ENCODE measurements at places on chromosomes 12 and 14.

DNA sequence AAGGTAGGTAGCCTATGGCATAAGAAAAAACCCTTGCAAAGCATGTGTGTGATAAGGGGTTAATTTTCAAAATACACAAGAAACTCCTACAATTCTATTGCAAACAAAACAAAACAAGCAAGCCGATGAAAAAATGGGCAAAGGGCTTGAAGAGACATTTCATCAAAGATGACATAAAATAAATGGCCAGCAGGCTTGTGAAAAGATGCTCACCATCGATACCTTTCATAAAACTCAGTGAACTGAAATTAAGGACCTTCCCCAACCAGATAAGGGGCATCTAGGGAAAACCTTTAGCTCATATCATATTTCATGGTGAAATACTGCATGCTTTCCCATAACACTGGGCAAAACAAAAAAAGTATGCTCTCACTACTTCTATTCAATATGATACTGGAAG lies 131.2 kb downstream of the PPM1H start:
- no peak for DNase-seq

DNA sequence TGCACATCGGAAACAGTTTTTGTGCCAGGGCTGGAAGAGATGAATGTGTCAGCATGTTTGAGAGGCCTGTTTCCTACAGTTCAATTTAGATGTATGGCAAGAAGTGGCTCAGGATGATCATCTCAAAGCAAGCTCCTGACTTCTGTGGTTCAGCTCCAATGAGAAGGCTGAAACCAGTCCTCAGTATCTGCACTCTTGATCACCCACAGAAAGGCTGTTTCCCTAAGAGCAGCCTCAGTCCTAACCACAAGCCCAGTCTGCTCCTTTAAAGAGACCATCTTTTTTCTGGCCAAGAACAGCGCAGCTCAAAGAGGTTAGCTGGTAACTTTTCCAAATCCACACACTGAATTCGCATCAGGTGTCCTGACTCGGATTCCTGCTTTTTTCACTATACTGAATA lies 19.2 kb downstream of the CSRP2 start:
- DNase-seq, result no peak

- no peak for DNase-seq
Measured at GRCh38 chr12:4164559-4165558, 108.7 kb upstream of the CCND2 start.

DNA sequence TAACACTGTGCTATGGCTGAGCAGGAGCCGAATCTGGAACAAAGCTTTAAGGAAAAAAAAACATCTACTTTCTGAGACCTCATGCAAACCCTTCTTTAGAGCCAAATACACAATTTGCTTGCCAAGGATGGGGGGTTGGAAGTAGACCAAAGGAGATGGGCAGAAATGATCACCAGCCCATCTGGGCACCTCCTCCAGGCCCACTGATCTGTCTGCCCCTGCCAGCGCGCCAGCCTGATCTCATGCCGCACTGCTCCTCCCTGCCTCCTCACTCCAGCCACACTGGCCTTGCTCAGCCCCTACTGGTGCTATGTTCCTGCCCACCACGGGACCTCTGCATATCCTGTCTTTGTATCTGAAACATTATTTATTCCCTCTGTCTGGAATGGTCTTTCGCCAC lies 24.8 kb upstream of the RAB35 start:
- DNase-seq, result no peak

GRCh38 chr12:101885912-101886561 lies 8.7 kb downstream of the DRAM1 start:
- no peak for DNase-seq

GRCh38 chr14:21240417-21240816 lies 28.8 kb downstream of the HNRNPC start:
- no peak for DNase-seq

DNA sequence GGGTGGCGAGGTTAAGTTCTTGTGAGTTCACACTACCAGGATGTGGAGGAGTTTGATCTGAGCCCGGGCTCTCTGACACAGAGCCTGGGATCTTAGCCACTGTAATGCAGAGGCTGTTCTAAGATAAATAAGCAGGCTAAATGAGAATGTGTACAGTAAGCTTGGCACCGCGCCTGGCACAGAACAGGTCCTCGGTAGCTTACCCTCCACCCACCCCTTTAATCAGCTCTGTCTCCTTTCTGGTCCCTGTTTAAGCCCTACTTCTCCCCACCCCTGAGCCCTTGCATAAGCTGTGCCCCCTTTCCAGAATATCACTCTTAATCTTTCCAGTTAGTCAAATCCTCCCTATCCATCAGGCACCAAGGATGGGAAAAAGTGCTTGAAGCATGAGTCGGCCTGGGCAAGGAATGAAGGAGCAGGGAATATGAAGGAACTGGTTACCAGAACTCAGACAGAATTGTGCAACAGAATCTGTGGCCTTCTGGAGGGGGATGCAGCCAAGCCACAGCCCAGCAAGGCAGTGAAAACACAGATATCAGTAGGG lies 32.8 kb upstream of the CMKLR1 start:
- no peak for DNase-seq

DNA sequence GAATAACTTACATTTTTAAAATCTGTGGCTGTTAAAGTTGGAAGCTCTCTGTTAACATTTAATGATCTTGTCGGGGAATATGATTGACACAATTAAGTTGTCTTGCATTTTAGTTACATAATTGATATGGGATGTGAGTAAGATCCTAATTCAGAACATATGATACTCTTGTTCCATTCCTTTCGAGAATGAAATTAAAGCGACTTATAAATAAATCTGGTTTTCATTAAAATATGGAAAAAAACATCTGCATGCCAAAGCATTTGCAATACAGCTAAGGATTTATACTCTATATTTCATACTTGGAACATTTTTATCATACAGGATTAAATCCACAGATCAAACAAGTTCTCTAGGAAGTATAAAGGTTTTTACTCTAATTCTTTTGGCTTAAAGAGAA lies 52.0 kb downstream of the SLC38A6 start:
- no peak for DNase-seq

DNA sequence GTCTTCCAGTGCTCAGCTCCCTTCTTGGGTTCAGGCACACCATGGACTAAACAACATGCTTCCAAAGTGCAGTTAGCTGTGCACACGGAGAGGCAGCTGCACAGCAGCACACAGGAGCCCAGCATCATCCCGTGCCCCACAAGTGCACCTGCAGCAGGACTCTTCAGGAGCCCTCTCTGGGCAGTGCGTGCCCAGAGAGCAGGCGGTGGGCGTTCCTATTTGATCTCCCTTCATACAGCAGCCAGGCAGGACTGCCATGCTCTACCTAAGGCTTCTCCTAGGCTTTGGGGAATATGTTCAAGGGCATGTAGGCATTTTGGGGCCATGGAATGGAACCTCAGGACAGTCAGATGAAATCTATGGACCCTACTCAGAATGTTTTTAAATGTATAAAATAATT lies 35.5 kb downstream of the ANO2 start:
- DNase-seq, result no peak

Data from epithelial cell of proximal tubule (primary cell).